NCI-H2107 (cell line): ENCODE measurements at places on chromosomes 1 and 21.

- peak; percentile 84 for DNase-seq
Observed at GRCh38 chr1:182175361-182175931, 113.9 kb upstream of the ZNF648 start.

DNA sequence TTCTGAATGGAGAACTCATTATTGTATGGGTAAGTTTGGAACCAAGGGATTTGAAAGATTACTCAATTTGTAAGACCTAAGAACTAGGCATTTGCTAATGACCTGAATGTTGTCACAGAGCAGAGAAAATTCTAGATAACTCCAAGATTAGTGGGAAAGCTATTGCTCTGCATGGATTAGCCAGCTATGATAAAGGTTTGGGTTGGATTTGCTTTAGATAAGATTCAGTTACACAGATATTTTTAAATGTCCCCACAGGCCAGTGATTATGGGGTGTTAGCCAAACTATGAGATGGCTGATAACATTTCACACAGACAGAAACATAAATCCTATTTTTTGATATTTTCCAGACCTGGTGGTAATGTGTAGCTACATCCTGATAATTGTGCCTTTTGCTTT lies 88.2 kb downstream of the NTPCR start:
- no peak for DNase-seq

- no peak for DNase-seq
Observed at GRCh38 chr1:110430366-110430765, 20.6 kb upstream of the PROK1 start.

DNA sequence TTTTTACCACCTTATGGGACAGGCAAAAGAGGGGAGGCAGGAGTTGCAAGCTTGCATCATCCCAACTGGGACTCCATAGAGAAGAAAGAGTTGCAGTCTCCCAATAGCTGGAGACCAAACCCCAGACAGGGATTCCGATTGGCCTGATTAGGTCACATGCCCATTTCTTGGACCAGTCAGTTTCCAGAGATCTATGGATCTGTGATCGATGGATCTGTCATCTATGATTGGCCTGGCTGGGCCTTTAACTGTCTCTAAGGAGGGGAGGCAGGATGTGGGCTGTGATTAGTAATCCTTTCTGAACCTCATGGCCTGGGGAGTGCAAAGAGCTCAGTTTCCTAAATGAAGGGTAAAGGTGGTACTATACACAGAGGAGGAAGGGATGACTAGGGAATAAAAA lies 252.1 kb downstream of the MATN1 start:
- no peak for DNase-seq

DNA sequence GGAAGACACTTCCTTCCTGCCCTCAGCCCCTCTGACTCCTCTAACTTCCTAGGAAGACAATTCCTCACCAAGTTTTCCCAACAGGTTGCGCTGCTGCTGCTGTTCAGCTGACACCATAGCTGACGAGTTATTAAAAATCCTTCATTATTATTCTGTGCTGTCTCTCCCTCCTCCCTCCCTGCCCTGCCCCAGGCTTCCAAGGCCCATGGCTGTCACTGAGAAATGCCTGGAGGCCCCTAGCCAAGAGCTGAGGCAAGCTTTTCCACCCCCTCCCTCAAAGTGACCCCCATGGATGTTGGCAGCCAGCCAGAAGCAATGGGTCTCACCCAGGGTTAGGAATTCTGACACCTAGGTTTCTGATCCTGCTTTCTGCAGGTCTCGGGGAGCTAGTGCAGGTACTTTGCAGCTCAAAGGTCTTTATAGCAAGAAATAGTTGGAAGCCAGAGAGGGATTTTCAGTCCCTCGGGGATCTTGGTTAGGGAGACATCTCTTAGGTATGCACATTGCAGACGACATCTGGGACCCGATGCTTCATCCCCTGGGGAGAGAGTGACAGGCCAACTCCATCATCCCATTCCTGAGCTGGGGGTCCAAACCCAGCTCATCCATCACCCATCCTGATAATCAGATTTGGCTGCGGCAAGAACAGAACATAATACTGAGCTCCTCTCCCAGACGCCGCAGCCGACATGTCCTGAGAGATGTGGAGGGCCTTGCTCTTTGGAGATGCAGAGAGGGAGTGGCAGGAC lies 65.0 kb downstream of the KIRREL1 start:
- no peak for DNase-seq

DNA sequence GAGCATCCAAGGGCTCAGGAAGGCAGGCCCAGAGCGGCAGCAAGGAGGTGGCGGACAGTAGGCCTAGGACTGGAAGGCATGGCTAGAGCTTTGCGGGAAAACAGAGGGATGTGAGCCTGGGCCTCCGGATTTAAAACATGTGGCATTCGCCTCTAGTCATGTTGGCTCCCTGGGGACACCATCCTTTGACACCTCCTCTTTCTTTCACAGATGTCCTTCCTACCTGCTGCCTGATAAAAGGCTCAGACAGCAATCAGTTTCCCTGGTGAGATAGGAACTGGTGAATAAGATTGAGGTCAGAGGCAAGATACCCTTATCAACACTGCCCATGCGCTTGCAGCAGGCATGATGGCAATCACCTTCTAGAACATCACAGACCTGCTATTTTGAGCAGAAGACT lies 277.6 kb downstream of the SIPA1L2 start:
- no peak for DNase-seq

- DNase-seq: no peak
Observed at GRCh38 chr1:147634645-147635044, 35.7 kb downstream of the ACP6 start.

- DNase-seq: no peak
Observed at GRCh38 chr1:61853583-61853982, 111.3 kb downstream of the PATJ start.

DNA sequence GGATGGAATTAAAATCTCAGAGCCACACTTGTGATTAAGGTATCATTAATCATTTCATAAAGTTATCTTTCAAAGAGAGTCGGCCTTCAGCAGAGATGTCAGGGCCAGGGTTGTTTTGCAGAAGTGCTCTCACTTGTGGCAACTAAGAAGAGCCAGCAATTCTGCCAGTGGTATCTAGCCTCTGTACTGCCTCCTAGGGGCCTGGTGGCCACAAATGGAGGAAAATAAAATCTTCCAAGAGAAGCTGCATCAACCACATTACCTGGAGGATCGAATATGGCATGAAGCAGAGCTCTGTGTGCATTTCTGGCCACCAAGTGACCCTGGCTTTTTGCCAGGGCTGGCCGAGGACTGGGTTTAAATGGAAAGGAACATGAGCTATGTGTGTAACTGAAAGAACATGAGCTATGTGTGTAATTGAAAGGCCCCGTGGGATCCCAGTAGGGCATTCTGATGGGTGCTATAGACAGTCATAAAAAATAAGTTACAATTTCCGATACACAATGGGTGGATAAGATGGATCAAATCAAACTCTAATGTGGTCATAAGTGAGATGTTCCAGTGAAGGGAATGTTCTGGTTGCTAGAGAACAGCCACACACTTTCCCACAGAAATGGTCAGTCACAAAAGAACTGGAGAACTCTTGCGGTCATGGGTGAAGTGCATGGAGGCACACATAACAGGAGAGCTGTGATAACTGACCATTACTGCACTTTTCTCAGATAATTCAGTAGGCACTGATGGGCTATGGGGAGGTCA lies 335.8 kb downstream of the CAMTA1 start:
- no peak for DNase-seq

- no peak for DNase-seq
Observed at GRCh38 chr1:42936309-42937078, 22.2 kb downstream of the SLC2A1 start.

GRCh38 chr1:235851939-235852338 lies 14.8 kb downstream of the LYST start:
- DNase-seq: no peak

GRCh38 chr1:167239257-167239656 lies 18.6 kb downstream of the POU2F1 start:
- no peak for DNase-seq

GRCh38 chr1:73556270-73556669 lies 641.7 kb downstream of the LRRIQ3 start:
- no peak for DNase-seq

- DNase-seq: no peak
Observed at GRCh38 chr1:32334274-32334861, 1.7 kb downstream of the MARCKSL1 start.

DNA sequence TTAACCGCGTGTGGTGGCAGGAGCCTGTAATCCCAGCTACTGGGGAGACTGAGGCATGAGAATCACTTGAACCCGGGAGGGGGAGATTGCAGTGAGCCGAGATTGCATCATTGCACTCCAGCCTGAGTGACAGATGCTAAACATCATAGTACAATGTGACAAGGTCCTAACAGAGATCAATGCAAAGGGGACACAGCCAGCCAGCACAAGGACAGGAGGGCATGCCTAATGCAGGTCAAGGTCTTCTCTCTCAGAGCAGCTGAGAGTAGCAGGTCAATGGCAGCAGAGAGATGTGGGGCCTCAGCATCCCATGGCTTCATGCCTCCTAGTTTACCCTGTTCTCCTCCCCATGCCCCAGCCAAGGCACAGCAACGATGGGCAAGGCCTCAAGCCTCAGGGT lies 3.0 kb upstream of the SMIM11 start:
- DNase-seq: no peak

GRCh38 chr1:168135116-168135920 lies 1.4 kb downstream of the GPR161 start:
- DNase-seq: peak; percentile 13

GRCh38 chr1:166937962-166938361 lies 37.4 kb downstream of the ILDR2 start:
- DNase-seq: no peak

DNA sequence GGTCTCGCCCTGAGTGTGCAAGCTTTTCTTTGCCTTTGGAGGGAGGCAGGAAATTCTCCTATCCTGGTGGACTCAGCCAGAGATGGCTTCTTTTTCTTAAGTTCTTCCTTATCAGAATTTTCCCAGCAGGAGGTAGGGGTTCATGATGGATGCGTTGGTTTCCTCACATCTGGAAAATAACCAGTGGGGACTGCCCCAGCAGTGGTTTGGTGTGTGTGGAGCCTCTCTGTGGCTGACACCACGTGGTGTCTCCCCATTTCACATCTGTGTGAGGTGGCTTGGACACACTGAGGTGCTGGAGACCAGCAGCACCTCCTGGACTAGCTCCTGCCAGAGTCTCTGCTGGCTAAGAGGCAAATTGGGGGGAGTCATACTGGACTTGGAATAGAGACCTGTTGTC lies 32.6 kb downstream of the B3GALT5 start:
- DNase-seq: no peak

GRCh38 chr1:156150333-156151011 lies 2.9 kb upstream of the SEMA4A start:
- no peak for DNase-seq

GRCh38 chr1:118188411-118188810 lies 3.4 kb upstream of the SPAG17 start:
- DNase-seq: no peak

GRCh38 chr1:36486439-36487335 lies 4.0 kb upstream of the CSF3R start:
- no peak for DNase-seq
